Gastrocnemius medialis (tissue), 4 donors: ENCODE measurements at places on chromosomes 13 and 19. TPM values are rescaled to one million over a fixed set of nuclear protein-coding genes. Genes with fewer than 3 reads are reported as not detected.

DNA sequence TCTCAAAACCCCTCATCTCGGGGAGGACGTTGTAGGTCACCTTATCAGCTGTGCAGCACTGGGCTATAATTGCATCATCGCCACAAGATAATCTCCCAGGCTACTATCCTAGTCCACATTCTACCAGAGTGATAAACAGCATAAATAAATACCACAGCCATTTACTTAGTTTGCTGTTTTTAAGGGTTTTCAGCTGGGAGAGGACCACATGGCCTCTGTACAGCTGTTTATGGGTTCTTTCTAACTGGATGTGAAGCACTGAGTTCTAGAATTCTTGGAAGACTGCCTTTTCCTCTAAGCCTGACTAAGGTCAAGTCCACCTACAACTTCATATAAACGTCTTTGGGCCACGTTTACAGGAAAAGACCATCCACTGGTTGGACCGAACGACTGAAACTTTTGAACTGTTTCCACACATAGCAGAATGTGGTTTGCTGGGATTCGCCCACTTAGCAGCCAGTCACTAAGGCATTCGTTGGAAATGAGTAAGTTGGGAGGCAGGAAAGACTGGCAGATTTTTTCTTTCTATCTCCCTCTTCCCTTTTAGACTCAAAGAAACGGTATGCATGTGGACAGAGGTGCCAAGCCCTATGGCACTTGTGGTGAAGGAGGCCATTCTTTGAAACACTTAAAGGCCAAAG lies 752.5 kb upstream of the SGCG start:
- DNase-seq, result no peak

GRCh38 chr13:111666164-111666776 lies 345.8 kb downstream of the TEX29 start:
- no peak for DNase-seq

DNA sequence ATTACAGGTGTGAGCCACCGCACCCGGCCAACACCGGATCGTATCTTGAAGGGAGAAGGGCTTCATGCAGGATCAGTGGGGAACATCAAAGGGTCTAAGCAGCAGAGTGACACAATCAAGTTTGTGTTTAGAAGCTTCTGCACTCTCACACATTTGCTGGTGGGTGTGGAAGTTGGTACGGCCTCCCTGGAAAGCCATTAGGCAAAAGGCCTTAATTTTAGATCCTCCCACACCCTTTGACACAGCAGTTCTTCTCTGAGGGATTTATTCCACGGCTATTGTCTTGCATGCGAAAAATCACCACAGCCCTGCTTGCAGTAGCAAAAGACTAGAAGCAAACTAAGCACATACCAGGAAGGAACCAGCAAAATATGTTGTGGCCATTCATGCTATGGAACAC lies 18.3 kb upstream of the SLC1A5 start:
- no peak for DNase-seq

- DNase-seq, result no peak
These were observed 57.5 kb downstream of the SERP2 start for GRCh38 chr13:44431150-44431549.

DNA sequence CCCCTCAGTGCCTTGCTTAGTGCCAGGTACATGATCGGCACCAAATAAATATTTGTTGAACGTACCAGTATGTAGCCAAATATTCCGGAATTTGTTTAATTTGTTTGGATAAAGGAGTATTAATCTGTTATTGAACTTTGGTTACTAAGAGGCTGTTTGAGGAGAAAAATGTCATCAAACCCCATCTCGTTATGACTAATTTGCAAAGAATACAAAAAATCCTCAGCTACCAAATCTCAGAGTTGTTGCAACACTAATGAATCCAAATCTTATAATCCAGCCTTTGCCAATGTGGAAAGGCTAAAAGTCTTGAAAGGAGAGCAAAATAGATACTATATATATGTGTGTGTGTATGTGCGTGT lies 79.5 kb downstream of the KLF5 start:
- DNase-seq, result no peak

DNA sequence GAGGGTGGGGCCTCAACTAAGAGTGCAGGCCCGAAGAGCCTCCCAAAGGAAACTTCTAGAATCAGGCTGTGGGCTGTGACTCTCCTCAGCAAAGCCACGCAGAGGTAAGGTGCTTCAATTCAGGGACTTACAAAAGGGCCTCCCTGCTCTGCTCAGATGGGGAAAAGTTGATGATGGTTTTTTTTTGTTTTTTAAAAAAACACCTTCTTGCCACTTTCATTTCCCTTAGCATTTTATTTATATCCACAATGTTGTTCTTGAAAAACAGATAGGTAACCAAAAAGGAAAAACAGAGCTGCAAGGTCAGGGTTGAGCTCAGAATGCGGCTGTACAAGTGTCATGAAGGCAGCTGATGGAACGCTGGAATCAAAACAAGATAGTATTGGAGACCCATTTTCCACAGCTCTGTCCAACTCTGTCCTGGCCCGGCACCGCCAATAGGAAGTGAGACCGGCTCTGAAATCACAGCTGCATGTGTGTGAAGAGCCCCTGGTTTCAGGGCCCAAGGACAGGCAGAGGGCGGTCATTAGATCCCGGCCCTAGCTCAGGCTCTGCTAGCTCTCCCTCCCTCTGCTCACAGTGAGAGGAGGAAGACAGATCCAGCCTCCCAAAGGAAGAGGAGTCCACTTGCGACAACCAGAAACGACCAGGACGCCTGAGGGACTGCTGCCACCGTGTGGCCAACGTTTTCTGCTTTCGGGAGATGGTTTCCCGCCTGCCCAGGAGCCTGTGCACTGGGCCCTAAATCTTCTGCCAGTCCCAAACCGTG lies 58.3 kb downstream of the KLF2 start:
- DNase-seq, result peak; percentile 87

GRCh38 chr13:33204130-33204927 lies 81.2 kb downstream of the STARD13 start:
- DNase-seq, result peak; percentile 36

GRCh38 chr13:25371158-25371874 lies 458 bp upstream of the ATP8A2 start:
- no peak for DNase-seq

GRCh38 chr13:113451951-113452421 lies 1.3 kb downstream of the ADPRHL1 start:
- DNase-seq, result peak; percentile 65

DNA sequence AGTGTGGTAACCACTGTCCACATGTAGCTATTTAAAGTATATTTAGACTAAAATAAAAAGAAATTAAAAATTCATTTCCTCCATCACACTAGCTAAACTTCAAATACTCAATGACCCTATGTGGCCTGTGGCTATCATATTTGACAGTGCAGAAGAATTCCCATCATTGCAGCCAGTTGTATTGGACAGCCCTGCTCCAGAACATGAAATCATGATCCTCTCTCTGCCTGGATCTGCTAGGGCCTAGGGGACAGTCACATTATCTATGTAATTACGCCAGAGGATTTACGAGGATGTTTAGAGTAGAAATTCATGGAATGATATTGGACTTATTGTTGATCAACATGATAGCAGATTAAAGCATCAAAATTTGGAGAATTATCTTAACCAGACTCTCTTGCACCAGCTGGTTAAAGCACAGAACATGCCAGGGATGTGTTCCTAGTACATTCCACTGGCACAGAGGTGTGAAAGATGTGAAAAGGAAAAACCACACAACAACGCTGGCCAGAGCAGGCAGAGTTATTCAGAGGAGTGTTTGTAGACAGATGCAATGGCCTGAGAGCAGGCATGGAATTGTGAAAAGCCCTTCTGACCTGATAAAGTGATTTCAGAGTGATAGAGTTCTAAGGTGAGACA lies 108.9 kb upstream of the STARD13 start:
- no peak for DNase-seq

DNA sequence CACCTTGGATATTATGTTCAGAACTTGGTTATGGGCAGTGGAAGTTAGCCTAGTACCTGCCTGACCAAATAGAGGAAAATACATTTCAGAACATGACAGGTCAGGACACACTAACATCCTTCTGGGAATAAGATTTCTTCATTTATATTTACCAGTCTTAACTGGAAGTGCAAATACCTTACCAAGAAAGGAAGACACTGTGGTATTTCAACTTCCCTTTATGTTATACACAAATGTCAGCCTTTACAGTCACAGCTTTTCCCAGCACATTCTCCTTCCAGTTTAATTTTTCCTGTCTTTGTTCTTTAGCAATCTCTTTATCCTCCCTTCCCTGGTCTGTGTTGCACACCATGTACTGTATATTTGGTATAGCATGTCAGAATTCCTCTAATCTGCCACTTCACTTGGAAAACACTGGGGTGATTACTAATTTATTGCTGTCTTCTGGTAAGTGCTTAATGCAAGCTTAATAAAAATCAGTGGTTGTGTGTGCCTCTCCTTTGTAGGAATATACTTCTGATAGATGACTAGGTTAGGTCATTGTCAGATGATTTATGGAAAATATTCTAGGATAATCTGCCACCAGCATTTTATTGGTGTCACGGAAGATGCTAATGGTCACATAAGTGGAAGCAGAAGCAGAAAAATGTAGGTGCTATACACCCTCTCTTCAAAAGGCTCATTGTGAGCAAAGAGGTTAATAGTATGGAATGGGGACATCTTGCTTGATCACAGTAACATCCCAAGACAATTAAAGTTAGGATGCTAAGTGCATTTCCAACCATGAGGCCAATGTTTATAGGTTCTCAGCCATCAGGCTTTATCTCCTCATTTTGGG lies 124.3 kb upstream of the STARD13 start:
- DNase-seq, result no peak

DNA sequence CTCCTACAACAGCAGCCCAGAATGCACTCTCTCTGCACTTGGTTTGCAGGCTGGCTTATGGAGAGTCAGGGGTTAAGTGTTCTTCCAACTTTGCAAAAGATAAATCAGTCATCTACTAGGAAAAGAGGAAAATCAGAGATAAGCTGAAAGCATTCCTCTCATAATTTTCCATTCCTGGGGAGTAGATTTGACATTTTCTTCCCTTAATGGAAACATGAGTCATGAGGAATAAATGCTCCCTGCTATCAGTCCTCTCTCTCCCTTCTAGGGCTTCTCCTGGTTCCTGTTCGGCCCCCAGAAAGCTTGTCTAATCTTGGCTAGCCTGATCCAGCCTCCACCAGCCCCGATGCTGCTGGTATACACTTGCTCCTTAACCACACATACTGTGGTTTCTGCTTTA lies 28.4 kb upstream of the ENOX1 start:
- DNase-seq, result no peak

DNA sequence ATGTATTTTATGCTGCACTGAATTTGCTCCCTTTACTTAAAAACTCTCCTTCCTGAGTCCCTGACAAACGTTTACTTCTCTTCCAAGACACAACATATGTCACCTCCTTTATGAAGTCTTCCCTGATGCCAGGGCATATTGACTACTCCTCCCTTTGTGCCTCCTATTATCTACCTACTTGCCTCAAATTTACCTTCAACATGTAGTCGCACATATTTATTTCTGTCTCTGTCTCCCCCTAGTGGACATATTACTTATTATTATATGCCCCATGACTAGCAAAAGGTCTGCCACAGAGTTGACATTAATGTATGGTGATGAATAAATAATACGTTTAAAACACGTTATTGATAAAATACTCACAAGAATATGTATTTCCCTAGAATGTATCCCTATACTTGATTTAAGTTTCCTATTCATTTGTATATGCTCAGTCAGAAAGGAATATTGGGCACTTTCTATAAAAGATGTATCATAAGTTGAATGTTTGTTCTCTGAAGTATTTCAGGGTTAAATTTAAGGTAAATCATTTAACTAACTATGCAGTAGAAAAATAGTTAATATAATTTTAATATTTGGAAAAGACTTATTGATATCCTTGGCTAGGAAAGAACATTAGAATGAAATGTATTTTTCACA lies 250.3 kb upstream of the ATXN8OS start:
- DNase-seq, result no peak

DNA sequence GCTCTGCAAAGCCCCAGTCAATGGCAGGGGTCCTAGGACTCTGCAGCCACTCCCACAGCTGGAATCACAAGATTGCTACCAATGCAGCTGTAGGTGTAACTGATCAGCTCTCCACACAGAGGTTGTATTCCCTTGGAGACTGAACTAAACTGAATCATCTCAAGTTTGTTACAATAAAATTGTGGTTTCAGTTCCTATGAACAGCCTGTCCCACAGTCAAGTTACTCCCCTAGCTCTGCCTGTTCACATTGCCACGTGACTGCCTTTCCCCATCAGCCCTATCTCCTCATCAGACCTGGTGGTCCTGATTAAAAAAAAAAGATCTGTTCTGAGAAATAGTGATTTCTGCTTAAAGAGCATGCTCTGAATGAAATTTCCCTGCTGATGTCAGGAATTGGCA lies 287.9 kb upstream of the NBEA start:
- no peak for DNase-seq

- DNase-seq, result no peak
These were observed 2.8 kb downstream of the CPAMD8 start for GRCh38 chr19:17023805-17024204.

DNA sequence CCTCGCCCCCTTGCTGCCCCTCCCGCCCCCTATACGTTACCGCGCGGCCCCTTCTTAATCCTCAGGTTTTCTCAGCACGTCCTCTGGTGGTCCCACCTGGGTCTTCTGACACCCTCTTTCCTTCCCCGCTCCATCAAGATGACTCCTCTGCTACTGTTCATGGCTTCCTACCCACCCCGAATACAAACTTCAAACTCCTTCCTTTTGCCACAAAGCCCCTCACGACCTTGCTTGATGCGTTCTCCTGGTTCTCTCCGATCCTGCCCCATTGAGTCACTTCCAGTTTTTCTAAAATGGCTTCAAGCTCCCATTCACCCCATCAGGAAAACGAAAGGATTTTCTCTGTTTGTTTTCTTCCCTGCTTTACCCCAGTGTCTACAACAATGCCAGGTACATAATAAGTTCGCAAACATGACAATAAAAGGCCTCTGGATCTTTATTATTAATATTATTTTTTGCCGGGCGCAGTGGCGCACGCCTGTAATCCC lies 734 bp upstream of the SERTAD3 start:
- DNase-seq, result no peak

DNA sequence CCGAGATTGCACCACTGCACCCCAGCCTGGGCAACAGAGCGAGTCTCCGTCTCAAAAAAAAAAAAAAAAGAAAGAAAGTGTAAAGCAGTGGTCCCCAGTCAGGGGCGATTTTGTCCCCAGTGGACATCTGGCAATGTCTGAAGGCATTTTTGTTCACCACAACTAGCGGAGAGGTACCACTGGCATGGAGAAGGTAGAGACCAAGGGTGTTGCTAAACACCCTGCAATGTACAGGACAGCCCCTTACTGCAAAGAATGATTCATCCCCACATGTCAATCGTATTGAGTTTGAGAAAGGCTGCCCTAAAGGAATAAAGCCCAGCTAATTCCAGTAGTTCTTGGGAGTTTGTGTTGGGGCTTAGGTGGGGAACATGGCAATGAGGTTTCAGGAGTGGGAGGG lies 38.7 kb downstream of the CYP4F2 start:
- DNase-seq, result no peak

GRCh38 chr13:89862011-89862690 lies 1485.3 kb upstream of the MIR17HG start:
- no peak for DNase-seq

LYPD3 gene
- total RNA-seq, result not detected

SSC5D gene
- 1.6 TPM for total RNA-seq

SPIB gene
- total RNA-seq, result not detected

BORCS8 gene
- total RNA-seq, result 11.2 TPM

SYNE4 gene
- not detected for total RNA-seq

PSG6 gene
- not detected for total RNA-seq

ZNF85 gene
- 0.92 TPM for total RNA-seq

EBI3 gene
- 0.85 TPM for total RNA-seq

ZFR2 gene
- not detected for total RNA-seq

CEACAM4 gene
- total RNA-seq, result not detected
